ENCODE measurements at places on chromosomes 4 and X.

DNA sequence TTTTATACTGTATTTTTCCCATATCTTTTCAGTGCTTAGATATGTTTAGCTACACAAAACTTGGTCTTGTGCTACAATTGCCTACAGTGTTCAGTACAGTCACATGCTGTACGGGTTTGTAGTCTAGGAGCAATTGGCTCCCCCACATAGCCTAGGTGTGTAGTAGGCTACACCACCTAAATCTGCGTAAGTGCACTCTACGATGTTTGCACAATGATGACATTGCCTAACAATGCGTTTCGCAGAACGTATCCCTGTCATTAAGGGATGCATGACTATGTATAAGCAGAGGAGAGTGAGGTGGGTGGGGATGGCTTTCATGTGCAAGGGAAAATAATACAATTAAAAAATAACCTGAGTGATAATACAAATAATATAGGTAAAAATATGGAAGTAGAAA is 131.4 kb downstream of the GBA3 start:
- DNase-seq, result no peak

- no peak for DNase-seq
Measured at GRCh38 chr4:7003879-7004240, 39.3 kb upstream of the TADA2B start.

DNA sequence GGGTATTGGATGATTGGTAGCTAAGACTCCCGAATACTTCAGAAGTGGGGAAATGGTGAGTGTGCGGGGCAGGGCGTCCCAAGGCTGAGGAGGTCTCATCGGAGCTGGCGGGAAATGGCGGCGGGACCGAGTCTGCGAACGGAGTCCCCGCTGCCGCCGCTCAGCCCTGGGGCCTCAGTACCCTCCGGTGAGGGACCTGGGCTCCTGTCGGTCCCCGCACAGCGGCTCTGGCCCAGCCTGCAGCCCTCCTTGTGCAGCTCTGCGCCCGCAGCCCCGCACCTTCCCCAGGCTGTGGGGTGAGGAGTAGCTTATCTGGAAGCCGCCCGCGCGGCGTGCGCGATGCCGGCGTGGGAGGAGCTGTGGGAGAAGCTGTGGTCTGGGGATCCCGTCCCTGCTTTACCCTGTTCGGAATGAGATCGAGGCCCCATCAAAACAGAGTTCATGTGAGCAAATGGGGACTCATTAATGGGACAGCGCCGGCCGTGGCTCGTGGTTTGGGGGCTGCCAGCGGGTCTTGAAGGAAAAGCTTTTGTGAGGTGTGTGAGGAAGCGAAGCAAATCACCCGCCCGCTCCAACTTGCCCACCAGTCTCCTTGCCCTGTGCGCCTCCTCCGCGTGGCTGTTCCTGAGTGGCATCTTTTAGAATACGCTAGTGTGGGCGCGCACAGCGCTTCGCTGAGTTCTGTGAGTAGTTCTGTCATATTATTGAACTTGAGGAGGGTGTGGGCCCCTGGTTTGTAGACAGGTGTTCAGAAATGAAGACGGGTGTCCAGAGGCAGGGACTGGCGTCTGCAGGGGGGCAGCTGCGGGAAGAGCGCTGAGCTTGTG is 531 bp downstream of the ZNF141 start:
- peak; percentile 14 for DNase-seq

DNA sequence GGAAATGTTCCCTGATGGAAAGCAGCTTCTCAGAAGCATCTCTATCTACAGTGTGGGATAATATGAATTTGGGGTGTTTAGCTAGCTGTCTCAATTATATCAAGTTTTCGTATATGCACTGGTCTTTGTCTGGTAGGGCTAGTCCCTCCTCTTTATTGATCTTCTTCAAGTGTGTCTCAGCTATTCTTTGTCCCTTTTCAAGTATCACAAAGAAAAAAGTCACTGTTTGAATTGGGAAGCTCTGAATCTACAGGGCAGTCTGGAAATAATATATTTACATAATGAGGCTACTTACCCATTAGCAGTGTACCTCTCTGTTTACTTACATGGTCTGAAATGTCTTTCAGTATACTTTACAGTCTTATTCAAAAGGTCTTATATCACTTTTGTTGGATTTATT is 526.0 kb downstream of the IL1RAPL1 start:
- DNase-seq, result no peak

DNA sequence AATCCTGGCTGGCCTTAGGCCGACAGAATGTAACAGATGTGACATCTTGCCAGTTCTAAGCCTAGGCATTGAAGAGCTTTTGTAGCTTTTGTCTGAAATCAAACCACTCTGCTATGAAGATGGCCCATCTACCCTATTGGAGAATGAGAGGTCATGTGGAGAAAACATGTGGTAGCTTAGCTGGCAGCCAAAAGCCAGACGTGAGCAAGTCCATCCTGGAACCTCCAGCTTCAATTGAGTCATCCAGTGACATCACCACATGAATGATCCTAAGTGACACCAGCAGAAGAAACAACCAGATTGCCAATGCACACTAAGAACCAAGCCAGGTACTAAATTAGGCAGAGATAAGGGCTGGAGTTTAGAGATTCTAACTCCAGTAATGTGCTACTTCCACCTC is 154.8 kb upstream of the ZFP42 start:
- no peak for DNase-seq

GRCh38 chr4:184395451-184395917 is 78.9 kb downstream of the IRF2 start:
- no peak for DNase-seq

DNA sequence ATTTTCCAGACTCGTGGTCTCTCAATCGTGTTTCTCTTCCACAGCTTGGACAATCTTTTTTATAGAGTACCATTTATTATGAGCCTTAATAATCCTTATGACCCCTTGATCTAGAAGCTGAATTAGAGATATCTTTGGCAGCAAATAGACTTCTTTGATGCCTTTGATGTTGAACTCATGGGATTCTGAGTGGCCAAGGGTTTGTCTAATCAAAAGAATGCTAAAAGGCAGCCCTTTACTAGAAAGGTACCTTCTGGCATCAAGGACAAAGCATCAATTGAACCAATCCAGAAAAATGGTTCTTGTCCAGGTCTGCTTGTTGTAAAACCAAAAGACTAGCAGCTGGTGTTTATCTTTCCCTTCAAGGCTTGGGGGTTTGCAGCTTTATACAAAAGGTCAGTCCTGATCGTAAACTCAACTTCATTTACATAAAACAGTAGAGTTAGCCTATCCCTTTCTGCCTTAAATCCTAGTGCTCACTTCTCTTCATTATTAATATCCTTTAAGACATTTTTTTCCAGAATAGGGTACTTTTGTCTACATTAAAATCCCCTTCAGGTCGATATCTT is 411.3 kb downstream of the FAT4 start:
- no peak for DNase-seq

DNA sequence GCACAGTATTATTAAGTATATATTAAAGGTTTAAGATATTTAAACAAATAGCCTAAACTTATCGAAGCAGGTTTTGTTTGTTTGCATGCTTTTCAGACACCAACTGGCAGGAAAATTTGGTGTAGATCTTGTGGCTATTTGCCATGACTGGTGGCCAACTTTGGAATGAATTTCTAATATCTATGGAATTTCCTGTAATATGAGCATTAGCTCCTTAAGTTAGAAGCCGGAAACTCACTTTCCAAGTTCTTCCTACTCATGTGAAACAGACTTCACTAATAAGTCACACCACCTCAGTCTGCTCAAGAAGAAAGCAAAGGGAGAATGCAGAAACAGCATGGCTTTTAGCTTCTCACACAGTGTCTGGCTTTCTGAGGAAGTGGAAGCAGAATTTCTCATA is 563.9 kb downstream of the GRXCR1 start:
- DNase-seq, result no peak

- DNase-seq, result no peak
Measured at GRCh38 chr4:182764137-182764536, 153.0 kb downstream of the DCTD start.

DNA sequence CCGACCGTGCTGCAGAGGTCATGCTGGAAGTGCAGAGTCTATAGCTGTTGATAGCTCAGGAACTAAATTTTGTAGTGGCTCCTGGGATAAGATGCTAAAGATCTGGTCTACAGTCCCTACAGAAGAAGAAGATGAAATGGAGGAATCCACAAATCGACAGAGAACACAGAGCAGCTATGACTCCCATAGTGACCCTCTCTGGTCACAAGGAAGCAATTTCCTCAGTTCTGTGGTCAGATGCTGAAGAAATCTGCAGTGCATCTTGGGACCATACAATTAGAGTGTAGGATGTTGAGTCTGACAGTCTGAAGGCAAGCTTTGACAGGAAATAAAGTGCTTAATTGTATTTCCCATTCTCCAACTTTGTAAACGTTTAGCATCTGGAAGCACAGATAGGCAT is 8.8 kb downstream of the MANBA start:
- no peak for DNase-seq

- DNase-seq, result no peak
Measured at GRCh38 chr4:68077737-68078136, 51.9 kb downstream of the TMPRSS11F start.

- no peak for DNase-seq
Measured at GRCh38 chrX:107831071-107831730, 5.5 kb downstream of the MID2 start.

DNA sequence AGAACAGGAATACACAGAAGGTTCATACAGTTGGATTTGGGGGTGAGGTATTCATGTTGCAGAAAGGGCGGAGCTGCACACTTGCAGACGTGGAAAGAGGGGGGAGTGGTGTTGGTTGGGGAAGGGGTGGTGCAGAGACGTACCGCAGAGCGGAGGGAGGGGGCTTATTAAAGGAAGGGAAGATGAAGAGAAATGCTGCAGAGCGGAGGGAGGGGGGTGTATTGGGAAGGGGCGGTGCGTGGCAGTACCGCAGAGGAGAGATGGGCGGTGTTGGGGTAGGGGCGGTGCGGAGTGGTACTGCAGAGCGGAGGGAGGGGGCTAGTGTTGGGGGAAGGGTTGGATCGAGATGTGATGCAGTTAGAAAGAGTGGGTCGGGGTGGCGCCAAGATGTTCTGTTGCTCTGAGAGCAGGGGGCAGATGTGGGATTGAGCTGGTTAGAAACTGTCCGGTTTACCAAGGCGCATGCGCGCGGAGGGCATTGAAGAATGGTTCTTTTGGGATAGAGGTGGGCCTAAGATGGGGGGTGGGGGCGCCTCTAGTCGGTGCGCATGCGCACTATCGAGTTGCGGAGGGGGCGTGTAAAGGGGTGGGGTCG is 900 bp downstream of the TRO start:
- DNase-seq, result peak; percentile 28

GRCh38 chr4:133594390-133595207 is 445.5 kb downstream of the PCDH10 start:
- DNase-seq, result no peak

- no peak for DNase-seq
Measured at GRCh38 chr4:139163806-139164206, 13.2 kb downstream of the ELF2 start.

DNA sequence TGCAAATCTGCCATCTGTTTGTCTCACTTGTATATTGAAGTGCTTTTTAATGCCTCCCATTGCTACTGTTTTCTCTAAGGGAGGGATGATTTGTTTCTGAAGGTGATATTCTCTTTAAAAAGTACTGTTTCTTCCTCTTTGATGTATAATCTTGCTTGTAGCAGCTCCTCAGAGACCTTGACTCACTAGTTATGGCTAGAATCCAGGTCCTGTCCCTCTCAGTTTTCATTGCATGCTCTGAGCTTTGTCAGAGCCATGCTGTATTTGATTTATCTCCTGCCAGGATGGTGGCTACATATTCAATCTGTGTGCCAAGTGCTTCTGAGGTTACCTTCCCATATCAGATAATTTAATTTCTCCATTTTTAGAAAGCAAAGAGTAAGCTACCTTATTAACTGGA is 56.0 kb downstream of the GLUD2 start:
- DNase-seq, result no peak

DNA sequence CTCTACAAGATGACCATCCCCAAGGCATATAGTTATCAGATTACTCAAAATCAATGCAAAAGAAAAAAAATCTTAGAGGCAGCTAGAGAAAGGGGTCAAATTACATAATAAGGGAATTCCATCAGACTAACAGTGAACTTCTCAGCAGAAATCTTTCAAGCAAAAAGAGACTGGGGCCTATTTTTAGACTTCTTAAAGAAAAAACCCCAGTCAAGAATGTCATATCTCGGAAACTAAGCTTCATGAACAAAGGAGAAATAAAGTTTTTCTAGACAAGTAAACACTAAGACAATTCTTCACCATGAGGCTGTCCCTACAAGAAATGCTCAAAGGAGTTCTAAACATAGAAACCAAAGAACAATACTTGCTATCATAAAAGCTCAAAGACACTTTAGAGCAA is 51.7 kb downstream of the RAB28 start:
- no peak for DNase-seq

DNA sequence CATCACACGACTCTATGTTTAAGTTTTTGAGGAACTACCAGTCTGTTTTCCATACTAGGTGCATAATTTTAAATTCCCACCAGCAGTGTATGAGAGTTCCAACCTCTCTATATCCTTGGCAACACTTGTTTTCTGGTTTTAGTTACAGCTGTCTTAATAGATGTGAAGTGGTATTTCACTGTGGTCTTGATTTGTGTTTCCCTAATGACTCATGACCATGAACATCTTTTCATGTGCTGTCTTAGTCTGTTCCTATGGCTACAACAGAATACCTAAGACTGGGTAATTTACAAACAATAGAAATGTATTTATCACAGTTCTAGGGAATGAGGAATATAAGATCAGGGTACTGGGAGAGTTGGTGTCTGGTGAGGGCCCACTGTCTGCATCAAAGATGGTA is 51.5 kb upstream of the GPR78 start:
- DNase-seq, result peak; percentile 43

DNA sequence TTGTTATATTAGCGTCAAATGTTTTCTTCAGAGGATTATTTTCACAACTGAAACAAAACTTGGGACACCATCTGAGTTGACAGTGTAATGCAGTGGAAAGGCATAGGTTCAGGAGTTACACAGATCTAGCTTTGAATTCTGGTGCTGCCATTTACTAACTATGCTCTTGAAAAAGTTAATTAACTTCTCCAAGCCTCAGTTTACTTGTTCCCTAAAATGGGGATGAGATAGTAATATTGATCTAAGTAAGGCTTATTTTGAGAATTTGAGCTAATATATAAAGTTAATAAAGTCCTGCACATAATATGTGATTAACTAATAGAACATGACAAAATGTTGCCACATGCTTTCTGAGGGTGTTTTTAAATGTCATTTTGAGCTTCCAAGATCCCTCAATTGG is 112.6 kb downstream of the FRAS1 start:
- no peak for DNase-seq

DNA sequence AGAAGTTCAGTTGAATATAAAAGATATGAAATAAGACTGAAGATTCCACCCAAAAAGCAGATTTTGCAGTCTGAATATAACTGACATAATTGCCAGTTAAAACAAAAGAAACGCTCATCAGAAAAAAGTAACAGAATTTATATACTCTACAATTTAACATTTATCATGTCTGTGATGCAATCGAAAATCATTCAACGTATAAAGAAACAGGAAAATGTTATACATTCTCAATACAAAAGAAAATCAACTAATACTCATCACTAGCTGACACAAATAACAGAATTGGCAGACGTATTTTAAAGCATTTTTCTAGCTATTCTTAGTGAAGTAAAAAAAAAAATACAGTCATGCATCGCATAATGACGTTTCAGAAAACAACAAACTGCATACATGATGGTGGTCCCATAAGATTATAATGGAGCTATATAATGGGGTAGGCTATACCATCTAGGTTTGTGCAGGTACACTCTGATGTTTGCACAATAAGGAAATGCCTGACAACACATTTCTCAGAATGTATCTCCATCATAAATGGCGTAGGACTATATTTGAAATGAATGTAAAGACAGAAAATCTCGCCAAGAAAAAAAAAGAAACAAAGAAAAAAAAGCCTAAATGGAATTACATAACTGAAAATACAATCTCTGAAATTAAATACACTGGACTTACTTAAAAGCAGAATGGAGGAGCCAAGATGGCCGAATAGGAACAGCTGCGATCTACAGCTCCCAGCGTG is 34.3 kb downstream of the OR13H1 start:
- DNase-seq, result no peak

Data from Caki2 (cell line).